ENCODE measurements at places on chromosomes 2 and 18. TPM values are rescaled to one million over a fixed set of nuclear protein-coding genes. Genes with fewer than 3 reads are reported as not detected.

The SERPINB4 gene
- not detected for total RNA-seq

The COL3A1 gene
- 22,387 TPM for total RNA-seq

The TCF4 gene
- total RNA-seq: 514 TPM

The ANTXR1 gene
- total RNA-seq: 63.0 TPM

The HADHA gene
- 94.7 TPM for total RNA-seq

The DSG1 gene
- not detected for total RNA-seq

The OBSL1 gene
- total RNA-seq: 98.6 TPM

The CCDC148 gene
- 9.7 TPM for total RNA-seq

The FOXD4L1 gene
- total RNA-seq: not detected

The KLHL30 gene
- 3.3 TPM for total RNA-seq

The SPIRE1 gene
- 12.9 TPM for total RNA-seq

The DPP4 gene
- total RNA-seq: 5.1 TPM

The FAM237A gene
- not detected for total RNA-seq

The CCDC93 gene
- total RNA-seq: 6.5 TPM

The SCRN3 gene
- 2.6 TPM for total RNA-seq

The UGT1A10 gene
- total RNA-seq: not detected

The IL1F10 gene
- total RNA-seq: not detected

The RAX gene
- total RNA-seq: not detected

The SNRNP27 gene
- 64.6 TPM for total RNA-seq

The SP100 gene
- total RNA-seq: 197 TPM

The FER1L5 gene
- 1.6 TPM for total RNA-seq

The DES gene
- 3,551 TPM for total RNA-seq

The IMPACT gene
- 4.1 TPM for total RNA-seq

The TRAK2 gene
- total RNA-seq: 31.8 TPM

The TBR1 gene
- not detected for total RNA-seq

The OTOS gene
- total RNA-seq: not detected

The IGFBP5 gene
- 666 TPM for total RNA-seq

The GALNT13 gene
- total RNA-seq: 0.29 TPM

The UNC80 gene
- total RNA-seq: 0.29 TPM
